C1 segment of cervical spinal cord (tissue), 14 donors: ENCODE measurements at places on chromosomes 2 and 18.

DNA sequence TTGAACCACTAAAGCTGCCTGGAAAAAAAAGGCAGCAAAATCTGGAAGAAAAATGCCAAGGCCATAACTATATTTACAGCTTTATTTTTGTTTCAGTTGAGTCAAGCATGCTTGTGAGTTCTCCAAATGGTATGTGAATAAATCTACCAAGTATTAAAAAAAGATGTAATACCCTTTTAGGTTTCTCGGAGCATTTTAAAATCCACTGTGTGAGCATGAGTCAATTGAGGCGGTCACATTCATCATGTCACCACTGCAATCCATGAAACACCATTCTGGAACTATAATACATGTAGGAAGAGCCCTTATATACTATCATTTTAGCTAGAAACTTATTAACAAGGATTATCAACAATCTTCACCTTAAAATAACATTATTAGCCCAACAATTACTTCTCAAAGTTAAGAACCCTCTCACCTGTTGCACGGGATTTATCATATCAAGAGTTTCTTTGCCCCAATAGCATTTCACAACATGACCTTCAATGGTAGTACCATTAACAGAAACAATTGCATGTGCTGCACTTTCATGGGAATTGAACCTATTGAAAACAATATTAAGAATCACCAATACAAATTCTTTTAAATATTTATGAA lies 24.2 kb upstream of the C2orf42 start:
- no peak for DNase-seq

DNA sequence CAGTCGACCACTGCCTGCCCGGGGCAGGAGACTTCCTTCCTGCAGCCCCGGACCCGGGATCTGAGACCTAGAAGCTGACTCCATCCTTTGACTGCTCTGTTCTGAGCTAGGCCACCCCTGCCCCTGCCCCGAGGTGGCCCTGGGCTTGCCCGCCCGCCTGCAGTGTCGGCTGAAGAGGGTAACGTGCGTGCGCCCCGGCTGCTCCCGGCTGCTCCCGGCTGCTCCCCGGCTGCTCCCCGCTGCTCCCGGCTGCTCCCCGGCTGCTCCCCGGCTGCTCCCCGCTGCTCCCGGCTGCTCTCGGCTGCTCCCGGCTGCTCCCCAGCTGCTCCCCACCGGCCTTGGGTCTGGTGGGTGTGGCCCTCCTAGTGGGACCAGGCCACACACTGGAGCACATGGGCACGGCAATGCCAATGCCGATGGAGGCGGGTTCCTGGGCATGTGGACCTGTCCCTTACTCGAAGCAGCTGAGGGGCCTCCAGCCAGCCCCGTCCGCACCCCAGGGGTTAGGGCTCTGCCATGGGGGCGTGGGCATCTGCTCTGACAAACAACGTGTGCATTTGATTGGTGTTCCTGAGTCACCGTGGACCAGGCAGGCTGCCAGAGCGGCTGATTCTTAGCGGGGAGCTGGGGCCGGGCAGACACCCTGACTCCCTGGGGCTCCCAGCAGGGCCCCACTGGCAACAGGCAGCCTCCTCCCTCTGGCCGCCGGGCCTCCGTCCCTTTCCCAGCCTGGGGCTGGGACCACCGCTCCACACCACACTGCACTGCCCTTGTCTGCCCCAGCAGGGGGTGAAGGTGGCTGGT lies 2.0 kb upstream of the GAL3ST2 start:
- DNase-seq = no peak

- no peak for DNase-seq
Observed at GRCh38 chr2:209560911-209561310, 137.1 kb downstream of the MAP2 start.

- no peak for DNase-seq
Observed at GRCh38 chr2:234806818-234807217, 145.0 kb upstream of the SH3BP4 start.

- no peak for DNase-seq
Observed at GRCh38 chr2:8134473-8134932, 547.4 kb upstream of the ID2 start.

DNA sequence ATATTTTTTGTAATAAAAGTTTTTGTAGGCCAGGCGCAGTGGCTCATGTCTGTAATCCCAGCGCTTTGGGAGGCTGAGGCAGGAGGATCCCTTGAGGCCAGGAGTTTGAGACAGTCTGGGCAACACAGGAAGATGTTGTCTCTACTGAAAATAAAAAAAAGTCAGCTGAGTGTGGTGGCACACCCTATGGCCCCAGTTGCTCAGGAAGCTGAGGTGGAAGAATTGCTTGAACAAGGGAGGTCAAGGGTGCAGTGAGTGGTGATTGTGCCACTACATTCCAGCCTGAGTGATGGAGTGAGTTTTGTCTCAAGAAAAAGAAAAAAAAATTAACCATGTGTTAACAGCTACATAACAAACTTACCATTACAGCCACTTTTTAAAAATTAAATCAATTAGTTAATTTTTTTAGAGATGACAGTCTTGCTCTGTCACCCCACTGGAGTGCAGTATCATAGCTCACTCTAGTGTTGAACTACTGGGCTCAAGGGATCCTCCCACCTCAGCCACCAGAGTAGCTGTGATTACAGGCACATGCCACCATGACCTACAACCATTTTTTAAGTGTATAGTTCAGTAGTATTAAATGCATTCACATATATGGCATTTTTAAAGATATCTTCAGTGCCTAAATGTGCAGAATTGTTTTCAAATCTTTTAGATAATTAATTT lies 67.2 kb upstream of the ACYP2 start:
- DNase-seq = no peak

- no peak for DNase-seq
Observed at GRCh38 chr18:73047688-73048087, 179.9 kb upstream of the NETO1 start.

- no peak for DNase-seq
Observed at GRCh38 chr2:240733803-240734495, 42.3 kb downstream of the AQP12A start.

- no peak for DNase-seq
Observed at GRCh38 chr2:128449226-128450061, 130.8 kb upstream of the HS6ST1 start.
